ENCODE measurements at places on chromosomes 5 and 9. TPM values are rescaled to one million over a fixed set of nuclear protein-coding genes. Genes with fewer than 3 reads are reported as not detected.

- peak; percentile 86 for DNase-seq
These were observed 67.2 kb downstream of the MRPS30 start for GRCh38 chr5:44875661-44876605.

DNA sequence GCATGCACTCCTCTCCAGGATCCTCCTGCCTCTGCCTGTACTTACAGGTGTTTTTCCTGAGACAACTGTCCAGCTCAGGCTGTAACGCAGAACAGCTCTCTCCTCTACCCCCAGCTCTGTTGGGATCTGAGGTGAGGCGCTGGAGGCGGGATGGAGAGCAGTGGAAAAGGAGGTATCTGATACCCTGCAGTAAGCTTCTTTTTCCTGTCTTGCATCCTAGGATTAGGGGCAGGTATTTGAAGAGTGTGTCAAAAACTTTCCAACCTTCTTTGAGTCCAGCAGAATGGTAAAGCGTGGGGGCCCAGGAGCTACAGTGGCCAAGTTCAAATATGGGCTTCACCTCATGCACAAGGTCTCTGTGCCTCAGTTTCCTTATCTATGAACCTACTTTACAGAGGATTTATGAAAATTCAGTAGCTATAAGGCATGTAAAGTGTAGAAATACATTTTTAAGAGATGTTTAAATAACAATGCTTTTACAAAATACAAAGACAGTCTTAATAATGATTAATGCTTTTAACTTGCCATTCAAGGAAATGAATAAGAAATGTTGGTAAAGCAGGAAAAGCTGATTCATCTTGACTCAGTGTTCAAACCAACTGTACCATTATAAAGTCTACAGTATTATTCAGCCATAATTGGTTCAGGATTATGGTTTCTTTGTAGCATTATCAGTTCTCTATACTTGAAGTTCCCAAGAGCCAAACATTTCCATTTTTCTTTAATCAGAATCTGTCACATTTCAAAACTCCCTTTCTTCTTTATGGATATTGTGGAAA, 26.1 kb downstream of the MAP1B start:
- DNase-seq = peak; percentile 39

DNA sequence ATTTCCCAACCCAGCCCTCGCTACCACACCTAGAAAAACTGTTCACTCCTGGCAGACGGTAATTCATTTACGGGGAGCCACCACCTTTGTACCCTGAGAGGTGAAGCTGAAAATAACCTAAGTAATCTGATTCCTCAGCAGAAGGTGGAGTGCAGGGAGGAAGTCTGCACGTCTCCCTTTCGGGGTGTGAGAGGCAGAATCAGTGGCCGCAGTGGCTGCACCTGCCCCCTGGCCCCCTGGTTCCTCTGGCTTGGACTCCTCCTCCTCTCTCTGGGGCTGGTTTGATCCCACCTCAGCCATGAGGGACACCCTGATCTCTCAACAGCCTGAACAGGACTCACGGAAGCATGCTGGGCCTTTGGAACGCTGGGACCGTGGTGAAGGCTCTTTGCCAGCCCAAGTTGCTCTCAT, 10.5 kb downstream of the TMEM174 start:
- no peak for DNase-seq

DNA sequence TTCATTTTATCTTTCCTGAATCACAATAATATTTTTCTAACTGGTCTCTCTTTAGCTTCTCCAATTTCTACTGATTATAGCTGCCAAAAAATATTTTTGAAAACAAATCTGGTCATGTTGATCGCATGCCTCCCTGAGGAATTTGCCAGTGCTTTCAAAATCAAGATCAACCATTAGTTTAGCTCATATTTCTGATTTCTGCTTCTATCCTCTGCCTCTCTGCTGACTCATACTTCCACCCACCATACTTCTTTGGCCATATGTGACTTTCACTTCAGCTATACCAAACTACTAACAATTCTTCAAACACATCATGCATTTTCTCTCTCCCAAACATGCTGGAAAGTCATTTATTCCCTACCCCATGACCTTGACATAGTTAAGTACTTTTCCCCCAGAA, 636.5 kb downstream of the TLE1 start:
- DNase-seq = no peak

GRCh38 chr5:156819967-156820581, 30.0 kb upstream of the PPP1R2B start:
- DNase-seq = no peak

DNA sequence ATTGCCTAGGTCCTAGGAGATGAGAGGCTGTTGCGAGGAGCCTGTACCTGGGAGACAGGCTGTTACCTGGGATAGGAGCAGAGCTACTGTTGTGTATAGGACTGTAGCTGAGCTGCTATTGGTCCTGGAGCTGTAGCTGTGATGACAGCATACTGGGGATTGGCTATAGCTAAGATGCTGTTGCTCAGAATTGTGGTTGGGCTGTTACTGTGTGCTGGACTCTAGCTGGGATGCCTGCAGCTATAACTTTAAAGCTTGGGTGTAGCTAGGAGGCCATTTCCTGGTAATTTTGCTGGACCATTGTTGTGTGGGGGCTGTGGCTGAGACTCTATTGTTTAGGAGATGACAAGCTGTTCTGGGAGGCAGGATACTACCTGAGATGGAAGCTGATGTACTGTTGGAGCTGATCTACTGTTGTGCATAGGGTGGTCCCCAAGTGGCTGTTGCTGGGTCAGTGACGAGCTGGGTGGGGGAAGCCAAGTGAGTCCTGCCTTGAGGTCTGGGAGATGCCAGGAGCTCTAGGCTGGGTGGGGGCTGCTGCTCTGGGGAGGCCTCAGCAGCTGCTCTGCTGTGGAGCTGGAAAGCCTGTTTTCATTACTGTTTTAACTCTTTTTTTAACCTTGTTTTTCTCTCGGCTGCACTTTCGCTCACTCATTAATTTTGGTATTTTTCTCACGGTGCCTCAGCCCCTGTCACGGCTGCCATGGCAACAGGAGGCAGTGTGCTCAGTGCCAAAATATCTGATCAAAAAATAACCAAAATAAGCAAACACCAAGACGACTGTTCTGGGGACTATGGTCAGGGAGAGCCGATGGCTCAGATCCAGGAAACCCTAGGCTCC, 3.0 kb upstream of the PCDH1 start:
- DNase-seq = no peak

GRCh38 chr5:153676821-153677220, 186.4 kb downstream of the GRIA1 start:
- no peak for DNase-seq

GRCh38 chr9:6078382-6079105, 63.1 kb upstream of the RANBP6 start:
- DNase-seq = no peak

GRCh38 chr9:105632807-105633206, 29.4 kb upstream of the TAL2 start:
- DNase-seq = no peak

GRCh38 chr5:124630767-124631704, 115.4 kb downstream of the ZNF608 start:
- no peak for DNase-seq

DNA sequence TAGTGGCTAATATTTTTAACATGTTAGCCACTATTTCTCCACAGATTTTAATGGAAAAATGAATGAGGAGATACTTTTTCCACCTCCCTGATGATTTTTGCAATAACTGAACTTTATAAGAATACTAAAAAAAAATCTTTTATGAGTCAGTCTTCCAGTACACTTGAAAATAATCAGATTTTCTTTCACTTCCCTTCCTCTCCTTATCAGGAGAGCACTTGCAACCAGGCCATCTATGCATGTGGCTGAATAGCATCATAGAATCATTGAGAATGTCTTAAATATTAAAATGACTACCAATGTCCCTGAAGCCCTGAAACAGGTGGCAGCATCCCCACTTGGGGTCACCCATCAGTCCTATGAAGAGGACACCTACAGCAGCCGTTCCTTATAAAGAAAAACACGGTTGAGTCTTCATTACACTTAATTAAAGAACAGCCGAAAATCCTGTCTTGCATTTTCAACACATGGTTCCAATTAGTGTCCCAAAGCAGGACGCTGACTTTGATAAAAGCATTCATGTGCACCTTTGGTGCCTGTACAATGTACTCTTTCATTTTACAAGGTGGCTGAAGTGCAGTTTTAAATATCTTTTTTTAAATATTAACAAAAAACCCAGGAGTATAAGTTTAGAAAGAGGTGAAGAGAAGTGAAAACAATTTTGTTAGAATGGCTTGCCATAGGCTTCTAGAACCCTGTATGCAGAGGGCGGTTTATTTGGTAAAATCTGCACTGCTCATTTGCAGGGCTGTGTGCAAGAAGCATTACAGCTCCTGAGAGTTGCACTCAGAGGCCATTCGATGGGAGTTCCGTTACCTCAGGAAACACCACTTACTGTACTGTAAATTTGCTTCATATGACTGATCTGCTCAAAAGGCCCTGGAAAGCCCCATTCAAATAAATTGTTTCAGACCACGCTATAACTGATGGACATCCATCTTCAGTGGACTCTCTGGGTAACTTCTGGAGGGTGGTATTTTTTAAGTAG, 106.9 kb upstream of the VCAN start:
- no peak for DNase-seq

- DNase-seq = peak; percentile 76
These were observed at the start of gene ROR2 for GRCh38 chr9:91949946-91950664. Gene ROR2, minus strand, starts transcription at chr9:91950228.

- no peak for DNase-seq
These were observed 48.2 kb downstream of the ERMP1 start for GRCh38 chr9:5784526-5785315.

- no peak for DNase-seq
These were observed 173.7 kb upstream of the SPEF2 start for GRCh38 chr5:35443803-35444595.

- DNase-seq = no peak
These were observed 29.9 kb upstream of the MTMR12 start for GRCh38 chr5:32342656-32343055.

DNA sequence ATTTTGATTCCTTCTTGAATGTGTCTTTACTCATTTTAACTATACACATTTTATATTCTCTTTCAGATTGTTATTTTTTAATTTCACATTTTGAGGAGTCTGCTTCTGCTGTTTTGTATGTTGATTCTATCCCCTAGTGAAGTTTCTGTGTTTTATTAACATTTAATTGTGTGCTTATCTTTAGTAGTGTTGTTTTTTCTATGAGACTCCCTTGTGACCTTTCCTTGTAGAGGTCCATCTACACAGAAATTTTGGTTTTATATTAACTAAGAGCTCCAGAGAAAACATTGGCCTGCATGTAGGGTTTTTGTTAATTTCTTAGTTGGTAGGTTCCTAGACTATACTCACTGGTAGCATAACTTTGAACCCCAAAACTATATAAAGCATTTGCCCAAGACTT, 35.4 kb upstream of the IL13 start:
- DNase-seq = peak; percentile 60

The SPATA31E1 gene
- total RNA-seq = not detected

The GTF2H2 gene
- 30.3 TPM for total RNA-seq

The SLC36A3 gene
- not detected for total RNA-seq

The PIK3R1 gene
- 18.0 TPM for total RNA-seq
